GM12891 (cell line): ENCODE measurements at places on chromosomes 2 and 18.

DNA sequence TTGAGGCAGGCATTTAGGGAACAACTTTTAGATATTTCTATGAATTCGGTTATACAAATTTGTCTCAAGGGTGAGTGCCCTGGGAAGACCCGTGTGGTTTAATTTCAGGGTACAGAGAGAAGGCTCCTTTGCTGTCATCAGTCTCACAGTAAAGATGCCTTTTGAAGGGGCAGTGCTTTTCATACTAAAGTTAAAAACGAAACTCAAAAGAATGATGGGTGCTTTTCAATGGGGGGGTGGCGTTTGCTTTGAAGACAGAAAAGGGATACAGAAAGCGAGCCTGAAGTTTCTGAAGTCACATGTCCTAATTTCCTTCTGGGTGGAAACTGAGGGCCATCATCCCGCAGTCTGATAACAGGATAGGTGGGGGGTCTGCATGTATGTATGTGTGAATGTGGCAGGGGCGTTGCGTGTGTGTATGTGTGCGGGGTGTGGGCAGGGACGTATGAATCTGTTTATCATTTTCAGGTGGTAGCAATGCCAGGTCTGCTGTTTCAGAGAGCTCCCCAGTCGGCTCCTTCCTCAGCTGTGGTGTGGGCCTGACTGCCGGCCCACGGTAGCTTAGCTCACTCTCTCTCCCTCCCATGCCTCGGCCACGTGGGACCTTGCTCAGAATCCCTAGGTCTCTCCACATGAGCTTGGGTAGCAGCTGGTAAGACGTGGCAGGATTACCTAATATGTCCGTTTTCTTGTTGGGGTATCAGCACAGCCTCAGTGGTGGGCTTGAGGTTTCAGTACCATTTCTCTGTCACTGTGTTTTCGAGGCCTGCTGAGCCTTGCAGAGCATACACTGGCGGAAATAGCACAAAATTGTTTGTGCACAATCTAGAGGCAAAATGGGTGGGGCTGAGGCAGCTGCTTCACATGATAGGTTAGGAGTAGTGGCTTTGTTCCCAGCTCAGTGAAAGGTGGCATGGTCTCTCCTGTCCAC is 32.7 kb downstream of the ARHGAP25 start:
- no peak for DNase-seq

GRCh38 chr2:75709297-75709696 is 1.4 kb downstream of the GCFC2 start:
- DNase-seq, result no peak

GRCh38 chr18:59748628-59749360 is 51.6 kb upstream of the CCBE1 start:
- no peak for DNase-seq

- no peak for DNase-seq
These were observed 11.5 kb downstream of the ASAP2 start for GRCh38 chr2:9217838-9218770.

GRCh38 chr18:79522451-79523205 is 126.9 kb downstream of the NFATC1 start:
- DNase-seq, result no peak

DNA sequence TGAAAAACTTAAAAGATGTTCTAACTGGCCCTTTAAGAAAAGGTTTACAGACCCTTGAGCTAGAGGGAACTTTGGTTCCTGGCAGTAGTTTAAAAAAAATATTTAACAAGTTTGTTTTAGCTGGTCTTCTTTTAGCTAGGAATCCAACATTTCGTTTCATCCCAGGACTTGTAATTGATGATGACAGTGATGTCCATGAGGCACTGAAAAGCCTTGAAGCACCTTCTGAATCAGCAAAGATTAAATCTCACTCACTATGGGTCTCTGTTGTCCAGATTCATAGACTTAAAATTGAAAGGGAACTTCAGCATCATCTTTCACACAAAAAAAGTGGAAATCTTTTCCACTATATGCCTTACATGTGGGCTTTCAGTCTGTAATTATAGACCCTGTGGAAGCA is 102.9 kb upstream of the ETAA1 start:
- no peak for DNase-seq

GRCh38 chr2:38260469-38260868 is 116.6 kb downstream of the ATL2 start:
- DNase-seq, result no peak

DNA sequence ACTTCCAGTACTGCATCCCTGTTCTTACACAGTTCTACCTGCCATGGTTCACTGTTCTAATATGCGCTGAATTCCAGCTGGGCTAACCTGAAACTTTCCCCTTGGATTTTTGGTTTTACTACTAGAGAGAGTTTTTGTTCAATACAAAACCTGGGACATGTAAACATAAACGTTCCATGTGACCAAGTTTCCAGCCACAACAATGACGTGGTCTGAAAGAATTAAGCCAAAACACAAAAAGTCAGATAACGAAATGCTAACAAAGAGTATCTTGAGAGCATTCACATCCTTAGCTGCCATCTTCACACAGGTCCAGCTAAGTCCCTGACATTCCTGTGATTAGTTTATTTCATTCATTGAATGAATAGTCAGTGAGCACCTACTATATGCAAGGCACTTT is 467.0 kb upstream of the PKDCC start:
- DNase-seq, result no peak

- no peak for DNase-seq
These were observed 44.2 kb upstream of the SLC39A10 start for GRCh38 chr2:195612611-195613495.

- no peak for DNase-seq
These were observed 120.3 kb downstream of the ACOXL start for GRCh38 chr2:110852541-110853263.

DNA sequence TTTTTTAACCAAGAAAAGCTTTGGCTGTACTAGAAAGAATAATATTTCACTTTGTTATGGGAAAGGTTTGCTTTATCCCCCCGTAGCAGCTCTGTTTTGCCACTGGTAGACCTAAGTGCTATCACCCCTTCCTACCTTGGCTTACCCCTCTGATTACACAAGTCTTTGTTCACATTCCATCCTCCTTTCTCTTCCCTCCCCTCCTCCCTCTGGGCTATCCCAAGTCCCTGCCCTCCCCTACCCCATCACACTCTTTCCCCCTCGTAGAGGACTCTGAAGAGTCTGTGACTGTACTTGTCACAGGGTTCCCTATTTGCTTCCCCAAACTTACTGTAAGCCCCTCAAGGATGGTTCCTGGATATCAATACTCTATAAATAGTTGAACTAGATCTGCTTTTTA is 152.9 kb upstream of the NOSTRIN start:
- DNase-seq, result no peak

GRCh38 chr2:42934580-42935186 is 142.3 kb upstream of the HAAO start:
- no peak for DNase-seq

DNA sequence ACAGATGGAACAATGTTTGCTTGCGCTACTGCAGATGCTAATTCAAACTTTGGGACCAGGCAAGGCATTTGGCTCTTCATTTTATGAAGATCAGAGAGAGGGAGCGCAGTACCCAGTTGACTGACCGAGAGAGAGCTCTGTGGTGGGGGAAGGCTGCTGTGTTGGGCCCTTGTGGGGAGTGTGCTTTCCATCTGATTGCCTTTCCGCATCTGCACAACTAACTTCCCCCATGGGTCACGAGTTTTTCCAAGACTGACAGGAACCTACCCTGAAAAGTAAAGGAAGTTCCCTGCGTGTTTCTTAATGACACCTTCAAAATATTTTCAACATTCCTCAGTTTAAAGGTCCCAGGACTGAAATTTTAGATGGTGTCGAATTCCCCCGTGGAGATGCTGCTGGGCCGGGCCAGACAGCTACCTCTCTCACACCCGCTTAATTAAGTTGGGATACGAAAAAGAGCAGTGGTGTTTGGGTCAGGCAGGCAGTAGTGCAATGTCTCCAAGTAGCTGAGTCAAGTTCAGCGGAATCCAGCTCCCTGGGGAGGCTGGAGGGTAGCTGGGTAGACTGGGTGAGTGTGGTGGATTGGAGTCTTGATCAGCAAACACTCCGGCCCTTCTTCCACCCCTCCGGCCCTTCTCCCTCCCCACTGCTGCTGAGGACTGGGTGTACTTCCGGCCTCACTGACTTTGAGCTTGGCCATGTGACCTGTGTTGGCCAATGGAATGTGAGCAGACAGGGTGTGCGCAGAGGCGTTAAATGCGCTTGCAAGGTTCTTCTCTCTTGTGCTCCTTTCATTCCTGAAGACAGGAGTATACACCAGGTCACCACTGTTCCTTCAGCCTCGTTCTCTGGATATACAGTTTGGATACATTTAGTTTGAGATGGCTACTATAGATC is 2.3 kb upstream of the ARHGAP25 start:
- DNase-seq, result no peak

GRCh38 chr2:79083597-79084251 is 4.1 kb downstream of the REG1B start:
- DNase-seq, result no peak

- DNase-seq, result no peak
These were observed 395.7 kb upstream of the SALL3 start for GRCh38 chr18:78583739-78584458.

GRCh38 chr2:192645811-192646598 is 451.3 kb upstream of the TMEFF2 start:
- DNase-seq, result no peak

DNA sequence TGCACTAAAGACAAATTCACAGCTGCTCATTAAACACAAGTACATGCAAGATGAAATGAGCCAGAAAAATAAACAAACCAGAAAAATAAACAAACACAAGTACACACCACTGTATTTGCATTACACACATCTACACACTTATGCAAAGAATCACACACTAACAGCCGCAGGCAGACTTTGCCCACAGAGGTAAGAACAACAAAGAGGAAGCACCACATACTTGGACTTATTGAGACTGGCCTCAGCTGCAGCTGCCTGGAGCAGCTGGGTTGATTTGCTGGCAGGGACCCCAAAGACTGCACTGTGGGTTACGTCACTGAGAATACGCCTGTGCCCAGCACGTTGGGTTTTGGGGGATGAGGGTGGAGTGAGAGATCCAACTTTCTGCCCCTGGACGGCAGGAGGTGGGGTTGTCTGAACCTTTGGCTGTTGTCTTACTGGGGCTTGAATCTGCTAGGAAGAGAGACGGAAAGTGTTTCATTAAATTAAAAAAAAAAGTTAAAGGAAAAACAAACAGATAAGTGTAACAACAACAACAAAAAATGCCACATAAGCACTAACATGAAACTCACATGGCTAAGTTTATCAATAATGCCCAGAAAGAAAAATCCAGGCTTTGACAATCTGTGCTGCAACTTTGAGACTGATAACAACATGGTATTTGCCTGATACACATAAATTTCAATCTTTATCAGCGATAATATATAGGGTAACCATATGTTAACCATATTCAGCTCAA is 71.9 kb upstream of the NFU1 start:
- DNase-seq, result no peak

- DNase-seq, result no peak
These were observed 92.7 kb downstream of the BIN1 start for GRCh38 chr2:127014224-127014623.
